ENCODE measurements at places on chromosomes 7 and 10. TPM values are rescaled to one million over a fixed set of nuclear protein-coding genes. Genes with fewer than 3 reads are reported as not detected.

DNA sequence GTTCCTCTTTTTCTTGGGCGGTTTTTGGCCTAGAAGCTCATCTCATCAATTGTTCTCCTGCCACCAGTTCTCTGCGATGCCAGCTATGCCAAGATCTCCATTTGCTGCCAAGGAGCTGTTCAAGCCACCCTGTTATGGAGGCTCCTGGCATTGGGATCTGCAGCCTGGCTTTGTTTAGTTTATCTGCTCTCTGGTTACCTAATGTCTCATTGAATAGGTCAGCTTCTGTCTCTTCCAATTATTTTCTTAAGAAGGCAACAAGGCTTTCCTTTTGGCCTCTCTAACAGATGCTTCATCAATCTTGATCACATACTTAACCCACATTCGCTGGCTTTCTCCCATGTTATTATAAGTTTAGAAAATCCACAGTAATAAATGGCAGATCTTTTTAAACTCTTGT lies 20.6 kb upstream of the SDK1 start:
- DNase-seq = no peak

DNA sequence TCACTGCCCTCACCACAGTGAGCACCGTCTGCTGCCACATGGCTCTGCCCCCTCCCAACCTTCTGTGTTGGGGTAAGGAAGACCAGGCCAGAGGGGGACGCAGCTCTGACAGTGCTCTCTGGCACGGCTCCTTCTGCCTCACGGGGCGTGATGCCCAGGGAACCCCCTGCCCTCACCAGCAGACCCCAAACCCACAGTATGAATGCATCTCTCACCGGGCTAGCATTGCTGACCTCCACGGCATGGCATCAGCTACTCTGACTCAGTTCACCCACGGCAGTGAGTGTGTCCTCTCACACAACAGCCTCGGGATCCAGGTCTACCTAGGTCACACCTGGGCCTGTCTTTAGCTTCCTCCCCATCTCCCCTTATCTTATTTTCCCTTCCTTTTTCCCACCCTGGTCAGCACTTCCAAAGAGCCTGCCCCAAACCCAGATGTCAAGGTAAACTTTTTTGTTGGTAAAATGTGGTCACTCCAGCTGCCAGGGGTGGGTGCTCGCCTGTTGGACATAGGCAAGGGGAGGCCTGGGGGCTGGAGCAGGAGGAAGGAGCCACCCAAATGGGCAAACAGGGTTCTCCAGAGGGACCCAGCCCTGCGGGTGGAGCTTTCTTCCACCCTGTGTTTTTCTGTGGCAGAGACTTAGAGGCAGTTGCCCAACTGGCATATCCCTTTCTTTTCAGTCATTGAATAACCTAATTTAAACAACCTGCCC lies 4.4 kb downstream of the CALML3 start:
- no peak for DNase-seq

DNA sequence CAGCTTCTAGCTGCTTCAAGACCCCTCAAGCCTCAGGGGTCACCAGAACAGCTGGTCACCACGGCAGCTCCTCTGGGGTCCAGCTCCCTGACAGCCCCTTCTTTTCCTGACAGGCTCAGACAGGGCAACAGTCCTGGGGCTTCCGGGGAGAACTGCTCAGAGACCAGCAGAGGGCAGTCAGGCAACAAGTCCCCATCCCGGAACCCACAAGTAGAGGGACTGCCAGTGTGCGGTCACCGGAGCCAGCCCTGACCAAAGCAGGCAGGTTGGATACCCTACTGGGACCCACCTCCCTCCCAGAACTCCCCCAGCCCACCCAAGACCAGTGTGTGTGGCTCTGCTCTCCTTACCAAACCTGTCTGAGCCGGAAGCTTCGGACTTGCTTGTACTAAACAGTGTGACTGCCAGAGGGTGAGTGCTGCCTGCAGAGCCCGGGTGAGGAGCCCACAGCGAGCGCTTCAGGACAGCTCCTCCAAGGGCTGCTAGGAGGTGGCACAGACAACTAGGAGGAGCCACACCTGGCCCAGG lies 40.3 kb downstream of the YKT6 start:
- peak; percentile 81 for DNase-seq

DNA sequence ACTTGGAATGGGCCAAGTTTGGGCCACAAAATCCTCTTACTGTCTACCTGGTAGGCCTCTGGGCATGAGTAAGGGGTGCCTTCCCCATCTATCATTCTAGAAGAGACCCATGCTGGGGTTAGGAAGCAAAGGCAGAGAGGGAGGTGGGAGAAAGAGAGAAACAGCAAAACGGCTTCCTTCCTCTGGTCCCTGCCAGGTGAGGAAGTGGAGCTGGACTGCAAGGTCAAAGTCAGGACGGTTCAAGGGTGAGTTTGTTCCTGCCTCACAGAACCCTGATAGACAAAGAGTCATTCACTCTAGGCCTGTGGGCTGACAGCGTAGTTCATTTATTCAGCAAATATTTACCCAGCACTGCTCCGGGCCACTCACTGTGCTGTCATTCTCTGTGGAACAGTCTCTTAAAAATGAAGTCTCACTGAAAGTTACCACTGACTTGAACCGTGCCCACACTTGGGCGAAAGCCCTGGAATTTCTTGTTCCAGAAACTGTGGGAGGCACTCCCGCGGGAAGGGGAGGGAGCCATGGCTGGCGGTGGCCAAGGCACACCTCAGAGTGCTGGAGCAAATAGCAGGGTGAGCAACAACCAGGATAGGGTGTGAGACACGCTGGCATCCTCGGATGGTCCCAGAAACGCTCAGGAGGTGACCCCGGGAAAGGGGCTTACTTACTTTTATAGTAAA lies 26.2 kb upstream of the ECHDC3 start:
- DNase-seq = no peak

Gene CNTNAP2
- 9.4 TPM for total RNA-seq
